SK-MEL-5 (cell line): ENCODE measurements at places on chromosomes 12 and 14.
A peak's percentile ranks its signal among the peaks of the same experiment; 100 is the strongest.

GRCh38 chr12:117025481-117026151, 73.6 kb downstream of the TESC start:
- DNase-seq: peak; percentile 81

GRCh38 chr12:62484233-62484632, 17.6 kb downstream of the MON2 start:
- peak; percentile 35 for DNase-seq

DNA sequence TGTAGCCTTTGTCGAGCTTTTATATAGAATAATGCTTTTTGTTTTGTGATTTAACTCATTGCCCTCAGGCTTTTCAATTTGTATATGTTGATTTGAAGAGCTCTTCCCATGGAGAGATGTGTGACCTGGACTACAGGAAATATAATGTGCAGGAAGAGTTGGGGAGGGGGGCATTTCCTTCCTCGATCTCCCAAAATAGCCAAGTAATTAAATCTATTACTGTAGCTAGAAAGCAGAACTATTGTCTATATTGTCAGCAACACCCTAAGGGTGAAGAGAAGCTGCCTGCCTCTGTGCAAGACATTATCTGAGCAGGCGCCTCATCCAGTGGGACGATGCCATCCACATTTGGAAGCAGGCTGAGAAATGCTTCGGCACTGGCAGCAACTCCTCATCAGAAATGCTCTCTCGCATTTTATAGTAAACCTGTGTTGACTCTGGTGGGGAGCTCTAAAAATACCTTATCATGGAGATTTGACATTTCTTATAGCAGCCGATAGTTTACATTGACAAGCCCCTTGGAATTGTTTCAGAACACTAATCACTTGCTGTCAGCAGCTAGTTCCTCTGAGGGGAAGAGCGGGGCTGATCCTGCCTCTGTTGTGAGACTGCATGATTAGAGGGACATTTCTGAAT, 392.5 kb upstream of the RGS6 start:
- peak; percentile 15 for DNase-seq

DNA sequence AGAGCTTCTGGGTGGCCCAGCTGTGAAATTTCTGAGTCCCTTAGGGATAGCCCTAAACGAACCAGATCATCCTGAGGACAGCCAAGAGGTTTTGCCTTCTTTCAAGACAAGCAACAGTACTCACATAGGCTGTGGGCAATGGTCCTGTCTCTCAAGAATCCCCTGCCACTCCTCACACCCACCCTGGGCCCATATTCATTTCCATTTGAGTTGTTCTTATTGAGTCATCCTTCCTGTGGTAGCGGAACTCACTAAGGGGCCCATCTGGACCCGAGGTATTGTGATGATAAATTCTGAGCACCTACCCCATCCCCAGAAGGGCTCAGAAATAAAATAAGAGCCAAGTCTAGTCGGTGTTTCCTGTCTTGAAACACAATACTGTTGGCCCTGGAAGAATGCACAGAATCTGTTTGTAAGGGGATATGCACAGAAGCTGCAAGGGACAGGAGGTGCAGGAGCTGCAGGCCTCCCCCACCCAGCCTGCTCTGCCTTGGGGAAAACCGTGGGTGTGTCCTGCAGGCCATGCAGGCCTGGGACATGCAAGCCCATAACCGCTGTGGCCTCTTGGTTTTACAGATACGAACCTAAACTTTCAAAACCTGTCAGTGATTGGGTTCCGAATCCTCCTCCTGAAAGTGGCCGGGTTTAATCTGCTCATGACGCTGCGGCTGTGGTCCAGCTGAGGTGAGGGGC, 38.9 kb downstream of the DAD1 start:
- DNase-seq: no peak

DNA sequence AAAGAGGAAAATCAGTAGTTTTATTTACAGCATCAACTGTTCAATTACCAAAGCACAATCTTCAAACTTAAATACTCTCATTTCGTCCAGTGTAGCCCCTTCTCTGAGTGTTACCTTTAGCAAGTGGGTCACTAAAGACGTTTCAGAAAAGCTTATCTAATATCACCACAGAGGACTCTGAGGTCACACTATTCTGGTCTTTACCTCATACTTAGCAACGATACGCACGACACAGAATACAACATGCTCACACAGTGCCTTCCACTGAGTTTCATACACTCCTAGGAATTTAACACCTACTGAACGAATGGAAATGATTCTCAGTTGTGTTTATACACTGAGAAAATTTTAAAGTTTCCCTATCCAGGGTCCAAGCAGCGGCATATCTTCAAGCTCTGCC, 2.0 kb downstream of the SYT10 start:
- DNase-seq: no peak

- no peak for DNase-seq
These were observed 21.5 kb downstream of the SPTB start for GRCh38 chr14:64857979-64858744.

GRCh38 chr12:77995436-77996167, 164.9 kb downstream of the NAV3 start:
- peak; percentile 59 for DNase-seq

GRCh38 chr12:121240484-121241101, 30.7 kb downstream of the P2RX4 start:
- no peak for DNase-seq

GRCh38 chr14:65070471-65070976, 31.8 kb downstream of the MAX start:
- no peak for DNase-seq

GRCh38 chr14:68932231-68932630, 46.9 kb downstream of the ACTN1 start:
- DNase-seq: no peak

- no peak for DNase-seq
These were observed 180.9 kb upstream of the CNTN1 start for GRCh38 chr12:40511341-40511740.

DNA sequence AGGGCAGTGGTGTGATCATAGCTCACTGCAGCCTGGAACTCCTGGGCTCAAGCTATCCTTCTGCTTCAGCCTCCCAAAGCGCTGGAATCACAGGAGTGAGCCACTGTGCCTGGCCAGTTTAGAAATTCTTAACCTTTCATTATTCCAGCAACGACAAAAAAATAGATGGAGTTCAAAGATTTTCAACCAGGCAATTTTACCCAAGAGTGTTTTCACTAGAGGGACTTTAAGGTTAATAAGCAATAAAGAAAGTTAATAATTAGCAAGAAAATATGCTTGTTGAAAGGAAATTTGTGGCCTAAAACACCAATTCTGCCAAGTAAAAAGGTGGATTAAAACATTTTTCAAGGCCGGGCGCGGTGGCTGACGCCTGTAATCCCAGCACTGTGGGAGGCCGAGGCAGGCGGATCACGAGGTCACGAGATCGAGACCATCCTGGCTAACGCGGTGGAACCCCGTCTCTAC, 14.8 kb downstream of the CDKL1 start:
- DNase-seq: no peak

- DNase-seq: no peak
These were observed 7.6 kb upstream of the RAD51AP1 start for GRCh38 chr12:4530982-4531586.

DNA sequence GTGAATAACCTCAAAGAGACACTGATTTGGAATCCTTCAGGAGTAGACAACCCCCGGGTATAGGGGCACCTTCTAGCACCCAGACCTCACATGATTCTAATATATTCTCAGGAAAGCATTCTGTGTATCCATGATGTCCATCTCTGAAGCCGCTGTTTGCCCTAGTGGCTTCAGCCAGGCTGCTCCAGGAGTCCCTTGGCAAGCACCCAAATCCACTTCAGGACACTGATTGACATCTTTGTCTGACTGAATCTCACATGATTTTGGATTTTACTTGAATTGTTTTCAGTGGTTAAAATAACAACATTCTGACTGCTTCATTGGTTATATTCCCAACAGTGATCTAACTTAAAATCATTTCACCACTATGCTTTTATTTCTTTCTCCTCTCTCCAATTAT, 390.5 kb upstream of the CLEC14A start:
- DNase-seq: no peak

DNA sequence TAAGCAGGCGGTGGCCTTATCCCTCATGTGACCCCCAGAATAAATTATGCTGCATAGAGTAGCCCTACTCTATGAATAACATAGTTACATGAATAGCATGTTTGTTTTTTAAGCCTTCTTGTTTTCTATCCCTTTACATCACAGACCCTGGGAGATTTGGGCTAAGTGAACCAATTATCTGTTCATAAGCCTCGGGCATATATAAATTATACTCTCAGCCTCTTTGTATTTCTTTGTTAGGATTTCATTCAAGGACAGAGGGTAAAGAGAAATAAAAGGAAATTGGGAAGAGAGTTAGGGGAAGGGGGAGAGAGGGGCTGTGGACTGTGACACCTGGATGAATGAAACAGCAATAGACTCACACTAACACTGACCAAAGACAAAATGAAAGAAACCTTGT, 35.3 kb upstream of the RTRAF start:
- peak; percentile 57 for DNase-seq

GRCh38 chr14:64821651-64822050, 58.1 kb downstream of the SPTB start:
- DNase-seq: no peak

DNA sequence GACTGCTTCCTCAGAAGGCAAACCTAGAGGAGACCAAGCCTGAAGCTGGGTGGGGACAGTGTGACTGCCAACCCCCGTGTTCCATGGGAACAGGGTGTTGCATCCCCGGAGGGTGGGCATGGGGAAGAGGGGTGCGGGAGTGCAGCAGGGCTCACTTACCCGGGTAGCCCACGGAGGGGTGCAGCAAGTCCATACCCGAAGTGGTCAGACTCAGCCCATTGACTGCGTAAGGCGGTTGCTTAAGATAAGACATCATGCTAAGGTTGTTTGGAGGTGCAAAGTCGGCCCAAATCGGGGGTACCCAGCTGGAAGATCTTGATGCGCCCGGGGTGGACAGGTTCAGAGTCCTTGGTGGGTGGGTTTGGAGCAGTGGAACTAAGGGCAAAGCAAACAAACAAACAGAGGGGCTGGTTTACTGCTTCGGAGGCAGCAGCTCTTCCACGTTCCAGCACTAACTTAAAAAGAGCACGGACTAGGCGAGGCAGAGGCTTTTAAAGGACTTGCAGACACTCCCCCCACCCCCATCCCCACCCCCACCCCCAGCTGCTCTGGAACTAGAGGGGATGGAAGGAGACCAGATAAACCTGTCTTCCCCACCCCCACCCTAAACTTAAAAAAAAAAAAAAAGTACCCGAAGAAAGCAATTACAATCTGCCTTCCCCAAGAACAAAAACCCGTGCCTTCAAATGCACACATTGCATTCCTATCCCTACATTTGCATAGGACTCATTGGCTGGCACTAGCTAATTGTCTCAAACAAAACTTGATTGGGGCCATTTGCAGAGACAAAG, 4.9 kb downstream of the OTX2 start:
- no peak for DNase-seq
